ENCODE measurements at places on chromosomes 2 and 18. TPM values are rescaled to one million over a fixed set of nuclear protein-coding genes. Genes with fewer than 3 reads are reported as not detected.

Gene NAT8
- 0.54 TPM for polyA plus RNA-seq

Gene TRIM43
- polyA plus RNA-seq: not detected

Gene AQP12A
- polyA plus RNA-seq: 0.74 TPM

Gene COL6A3
- 254 TPM for polyA plus RNA-seq

Gene SULT1C2
- polyA plus RNA-seq: 0.15 TPM

Gene DNAH6
- 0.04 TPM for polyA plus RNA-seq

Gene ATP8B1
- 4.5 TPM for polyA plus RNA-seq

Gene RAB17
- 1.6 TPM for polyA plus RNA-seq

Gene ALLC
- not detected for polyA plus RNA-seq

Gene SERPINB11
- not detected for polyA plus RNA-seq

GRCh38 chr2:116716038-116716437 is 1098.5 kb upstream of the DDX18 start:
- DNase-seq: no peak

DNA sequence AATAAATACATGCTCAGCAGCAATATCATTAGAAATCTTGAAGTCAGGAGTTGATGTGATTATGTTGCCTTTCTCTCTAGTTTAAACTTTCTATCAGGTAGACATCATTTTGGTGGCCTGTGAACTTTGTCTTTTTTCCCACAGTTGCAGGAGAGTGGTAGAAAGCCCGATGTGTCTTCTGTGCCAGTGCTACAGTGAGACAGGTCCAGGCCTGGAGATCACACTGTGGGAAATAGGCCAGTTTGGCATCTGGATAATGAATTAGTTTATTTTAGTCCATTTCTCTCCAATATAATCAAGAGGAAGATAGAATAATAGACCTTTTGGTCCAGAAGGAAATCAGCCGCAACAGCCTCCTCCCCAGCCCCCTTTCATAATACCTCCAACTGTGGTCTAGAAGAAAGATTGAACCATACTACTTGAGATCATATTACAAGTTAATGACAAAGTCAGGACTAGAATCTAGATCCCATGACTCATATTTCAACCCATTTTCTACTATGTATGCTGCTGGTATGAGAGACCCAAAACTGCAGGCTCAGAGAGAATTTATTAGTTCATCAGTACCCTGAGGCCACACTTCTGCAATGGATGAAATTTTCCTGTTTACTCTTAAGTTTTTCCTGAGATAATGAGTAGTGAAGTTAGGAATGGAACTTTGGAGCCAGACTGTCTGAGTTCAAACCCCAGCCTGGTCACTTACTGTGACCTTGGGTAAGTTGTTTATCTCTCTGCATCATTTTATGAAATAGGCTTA is 20.6 kb downstream of the KCMF1 start:
- DNase-seq: no peak

- no peak for DNase-seq
Measured at GRCh38 chr2:69062307-69062962, 49.5 kb downstream of the ANTXR1 start.

- no peak for DNase-seq
Measured at GRCh38 chr2:15242936-15243461, 318.1 kb downstream of the NBAS start.

- no peak for DNase-seq
Measured at GRCh38 chr18:22203536-22204213, 34.3 kb downstream of the GATA6 start.

DNA sequence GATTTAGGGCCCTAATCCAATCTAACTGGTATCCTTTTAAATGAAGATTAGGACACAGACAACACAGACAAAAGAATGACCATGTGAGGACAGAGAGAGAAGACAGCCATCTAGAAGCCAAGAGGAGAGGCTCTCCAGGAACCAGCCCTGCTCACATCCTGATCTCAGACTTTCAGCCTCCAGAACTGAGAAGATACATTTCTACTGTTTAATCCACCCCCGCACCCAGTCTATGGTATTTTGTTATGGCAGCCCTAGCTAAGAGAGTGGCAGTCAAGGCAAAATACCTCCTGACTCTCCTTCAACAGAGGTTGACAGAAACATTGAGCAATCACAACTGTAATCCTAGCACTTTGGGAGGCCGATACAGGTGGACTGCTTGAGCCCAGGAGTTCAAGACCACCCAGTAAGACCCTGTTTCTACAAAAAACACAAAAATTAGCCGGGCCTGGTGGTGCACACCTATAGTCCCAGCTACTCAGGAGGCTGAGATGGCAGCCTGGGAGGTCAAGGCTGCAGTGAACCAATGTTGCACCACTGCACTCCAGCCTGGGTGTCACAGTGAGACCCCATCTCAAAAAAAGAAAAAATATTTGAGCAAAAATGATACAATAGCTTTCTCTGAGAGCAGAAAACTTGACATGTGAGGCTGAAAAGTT is 34.7 kb downstream of the WDR33 start:
- no peak for DNase-seq

GRCh38 chr18:23981369-23981980 is 33.1 kb upstream of the TTC39C start:
- no peak for DNase-seq

GRCh38 chr2:44618251-44619023 is 256.7 kb downstream of the CAMKMT start:
- DNase-seq: no peak

DNA sequence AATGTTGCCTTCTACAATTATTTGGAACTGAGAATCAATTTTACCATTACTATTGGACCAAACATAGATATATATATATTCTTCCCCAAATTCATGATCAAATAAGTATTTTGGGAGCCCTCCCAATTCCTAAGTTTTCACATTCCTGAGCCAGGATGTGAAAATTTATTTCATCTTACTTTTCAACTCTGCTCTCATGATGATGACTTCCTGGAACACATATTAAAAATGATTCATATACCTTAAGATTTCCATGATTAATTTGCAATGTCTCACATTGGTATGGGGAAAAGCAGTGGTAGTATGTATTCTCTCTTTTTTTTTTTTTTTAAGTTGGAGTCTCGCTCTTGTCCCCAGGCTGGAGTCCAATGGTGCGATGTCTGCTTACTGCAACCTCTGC is 596.1 kb upstream of the ZEB2 start:
- DNase-seq: no peak

GRCh38 chr2:56473524-56473923 is 289.7 kb downstream of the CCDC85A start:
- no peak for DNase-seq

DNA sequence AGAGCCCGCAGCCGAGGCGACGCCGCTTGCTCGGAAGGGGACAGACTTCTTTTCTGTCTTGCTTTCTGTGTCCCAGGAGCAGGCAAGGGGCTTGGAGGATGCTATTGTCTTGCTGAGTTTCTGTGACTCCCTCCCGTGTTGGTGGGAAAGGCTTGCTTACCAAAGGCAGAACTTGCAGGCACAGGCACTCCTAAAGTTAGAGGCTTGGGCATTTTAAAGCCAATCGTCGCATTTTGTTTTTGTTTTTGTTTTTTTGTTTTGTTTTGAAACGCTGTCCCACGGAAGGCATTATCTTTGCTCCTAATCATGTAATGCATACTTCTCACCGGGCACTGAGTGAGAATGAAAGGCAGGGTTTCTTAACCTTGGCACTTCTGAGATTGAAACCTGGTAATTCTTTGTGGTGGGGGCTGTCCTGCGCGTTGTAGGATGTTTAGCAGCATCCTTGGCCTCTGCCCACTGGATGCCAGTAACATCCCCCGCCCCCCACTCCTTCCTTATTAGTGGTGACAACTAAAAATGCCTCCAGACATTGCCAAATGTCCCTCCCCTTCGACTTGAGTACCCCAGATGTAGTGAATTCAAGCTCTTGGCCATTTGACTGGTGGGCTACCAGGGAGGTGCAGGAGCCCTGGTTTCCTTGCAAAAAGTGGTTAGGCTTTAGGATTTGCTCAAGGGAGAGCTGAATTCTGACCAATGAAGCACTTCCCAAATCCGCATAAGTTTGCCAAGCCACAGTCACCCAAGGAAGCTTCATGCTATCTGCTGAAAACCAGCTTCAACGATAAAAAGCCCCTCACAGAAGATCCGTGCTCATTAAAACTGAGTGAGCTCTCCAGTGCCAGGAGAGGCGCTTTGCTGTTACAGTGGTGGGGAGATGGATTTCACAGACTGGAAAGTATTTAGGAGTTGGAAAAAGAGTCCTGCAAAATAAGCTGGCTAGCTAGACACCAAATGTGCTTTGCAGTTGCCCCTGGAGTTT is 1.2 kb downstream of the ANTXR1 start:
- peak; percentile 83 for DNase-seq

- DNase-seq: no peak
Measured at GRCh38 chr2:240431661-240432424, 3.6 kb upstream of the GPC1 start.

DNA sequence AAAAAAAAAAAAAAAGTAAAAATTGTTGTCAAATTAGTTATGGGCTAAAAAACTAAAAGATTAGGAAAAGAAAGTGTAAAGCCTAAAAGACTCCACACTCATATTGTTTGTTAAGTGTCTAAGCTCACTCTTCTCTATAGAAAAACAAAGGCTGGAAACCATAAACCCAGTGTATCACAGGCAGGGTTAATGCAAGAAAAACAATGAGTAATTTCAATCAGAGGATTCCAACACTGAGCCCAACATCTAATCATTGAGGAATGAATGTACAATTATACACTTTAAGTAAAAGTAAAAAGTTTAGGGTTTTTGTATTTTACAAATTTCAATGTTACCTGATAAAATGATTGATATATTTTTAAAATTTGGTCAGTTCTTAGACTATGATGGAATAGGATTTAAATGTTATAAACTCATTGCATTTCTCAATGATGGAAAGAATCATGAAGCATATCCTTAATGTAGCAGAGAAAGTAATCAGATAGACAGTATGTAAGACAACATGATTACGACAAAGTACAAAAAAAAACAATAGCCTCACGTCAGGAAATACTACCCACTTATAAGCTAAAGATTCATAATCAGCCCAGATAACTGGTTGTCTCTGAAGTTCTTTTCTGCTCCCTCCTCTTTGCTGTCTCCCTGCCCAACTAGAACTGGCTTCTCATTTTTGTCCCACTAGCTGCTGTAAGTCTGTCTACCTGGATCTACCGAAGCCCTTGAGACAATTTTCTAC is 44.5 kb upstream of the SP3 start:
- DNase-seq: no peak

GRCh38 chr2:128452536-128453530 is 134.2 kb upstream of the HS6ST1 start:
- DNase-seq: no peak

DNA sequence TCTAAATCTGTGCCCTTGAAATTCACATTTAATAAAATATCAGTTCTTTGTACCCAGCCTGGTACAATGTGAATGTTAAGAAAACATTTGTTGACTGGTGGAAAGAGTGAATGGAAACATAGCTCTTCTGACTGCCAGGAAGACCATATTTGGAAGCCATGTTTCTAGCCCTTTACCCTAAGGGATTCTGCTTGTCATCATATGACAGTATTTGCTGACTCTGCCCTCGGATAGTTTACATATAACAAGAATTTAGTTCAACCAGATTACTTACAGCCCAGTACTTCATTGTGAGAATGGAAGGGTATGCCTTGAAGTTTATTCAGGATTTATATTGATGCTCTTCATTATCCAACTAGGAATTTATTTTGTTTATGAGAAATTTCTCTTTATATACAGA is 13.8 kb upstream of the KCNS3 start:
- no peak for DNase-seq

- no peak for DNase-seq
Measured at GRCh38 chr2:109275120-109276012, 146.4 kb downstream of the SH3RF3 start.

DNA sequence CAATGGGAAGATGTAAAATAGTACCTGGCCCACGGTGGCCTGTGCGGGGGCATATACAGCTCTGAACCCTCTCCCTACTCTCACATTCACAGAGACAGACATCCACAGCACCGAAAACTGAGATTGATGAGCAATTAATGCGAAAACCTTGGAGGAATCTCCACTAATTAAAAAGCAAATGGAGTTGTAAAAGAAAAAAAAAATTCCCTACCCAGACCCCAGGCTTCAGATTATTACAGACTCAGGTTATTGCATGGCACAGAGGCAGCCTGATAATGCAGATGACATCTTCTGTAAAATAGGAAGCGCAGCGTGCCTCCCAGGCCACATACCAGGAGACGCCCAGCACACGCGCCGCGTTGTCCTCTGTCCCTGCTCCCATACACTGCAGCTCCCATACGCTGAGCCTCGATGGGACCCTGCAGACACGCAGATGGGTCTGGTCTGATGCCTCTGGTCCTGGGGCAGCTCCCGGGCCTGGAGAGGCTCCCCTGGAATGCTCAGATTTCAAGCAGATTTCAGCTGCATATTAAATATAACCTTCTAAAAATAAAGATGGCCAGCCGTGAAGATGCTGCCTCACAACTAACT is 496.1 kb upstream of the MYT1L start:
- DNase-seq: no peak

DNA sequence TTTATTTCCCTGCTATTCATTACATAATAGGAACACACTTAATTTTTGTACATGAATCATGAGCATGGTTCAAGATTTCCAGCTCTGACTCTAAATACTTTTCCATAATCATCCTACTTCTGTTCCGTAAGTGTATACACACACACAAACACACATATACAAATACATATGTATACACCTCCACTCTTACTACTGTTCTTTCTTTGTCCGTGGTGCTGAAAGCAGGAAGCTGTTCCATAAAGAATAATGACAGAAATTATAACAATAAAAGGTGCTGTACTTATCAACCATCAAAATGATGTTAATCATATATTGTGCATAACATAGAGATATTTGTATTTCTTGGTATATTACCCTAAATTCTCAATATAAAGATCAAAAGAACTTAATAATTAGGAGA is 776.9 kb downstream of the DPP10 start:
- no peak for DNase-seq

DNA sequence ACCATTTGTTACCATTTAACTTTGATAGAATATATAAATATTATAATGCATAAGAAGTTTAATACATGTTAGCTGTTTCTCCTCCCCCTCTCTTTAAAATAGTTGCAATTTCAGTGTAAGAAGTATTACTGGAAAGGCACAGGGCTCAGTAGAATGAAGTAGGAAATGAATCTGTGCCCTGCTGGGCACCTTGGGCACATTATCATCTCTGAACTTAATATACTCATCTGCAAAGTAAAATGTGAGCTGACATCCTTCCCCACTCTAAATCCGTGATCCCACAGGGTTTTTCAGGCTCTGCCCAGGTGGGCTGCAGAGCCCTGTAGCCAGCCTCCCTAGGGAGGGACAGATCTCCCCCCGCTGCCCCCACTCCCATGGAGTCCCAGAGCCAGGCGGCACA is 56.8 kb downstream of the DPP4 start:
- DNase-seq: no peak

- DNase-seq: no peak
Measured at GRCh38 chr18:30920757-30921156, 121.8 kb downstream of the DSC3 start.

DNA sequence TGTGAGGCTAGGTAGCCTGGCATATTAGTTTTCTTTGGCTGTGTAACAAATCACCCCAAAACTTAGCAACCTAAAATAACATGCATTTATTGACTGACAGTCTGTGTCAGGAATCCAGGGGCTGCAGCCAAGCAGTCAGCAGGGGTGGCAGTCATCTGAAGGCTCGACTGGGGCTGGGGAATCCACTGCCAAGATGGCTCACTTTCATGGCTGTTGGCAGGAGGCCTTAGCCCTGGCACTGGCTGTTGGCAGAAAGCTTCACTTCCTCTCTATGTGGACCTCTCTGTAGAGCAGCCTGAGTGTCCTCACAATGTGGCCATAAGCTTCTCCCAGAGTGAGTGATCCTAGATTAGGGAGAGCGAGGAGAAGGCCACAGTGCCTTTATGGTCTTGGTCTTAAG is 78.0 kb downstream of the LTBP1 start:
- DNase-seq: no peak

GRCh38 chr2:70344195-70344594 is 42.3 kb upstream of the FAM136A start:
- no peak for DNase-seq
